CD4-positive, alpha-beta T cell treated with Interleukin-10 for 1 hour (primary cell): ENCODE measurements at places on chromosomes 6 and 20.

- DNase-seq: no peak
Measured at GRCh38 chr6:18513253-18513798, 126.2 kb downstream of the RNF144B start.

- no peak for DNase-seq
Measured at GRCh38 chr6:36373368-36374019, 14.0 kb downstream of the ETV7 start.

DNA sequence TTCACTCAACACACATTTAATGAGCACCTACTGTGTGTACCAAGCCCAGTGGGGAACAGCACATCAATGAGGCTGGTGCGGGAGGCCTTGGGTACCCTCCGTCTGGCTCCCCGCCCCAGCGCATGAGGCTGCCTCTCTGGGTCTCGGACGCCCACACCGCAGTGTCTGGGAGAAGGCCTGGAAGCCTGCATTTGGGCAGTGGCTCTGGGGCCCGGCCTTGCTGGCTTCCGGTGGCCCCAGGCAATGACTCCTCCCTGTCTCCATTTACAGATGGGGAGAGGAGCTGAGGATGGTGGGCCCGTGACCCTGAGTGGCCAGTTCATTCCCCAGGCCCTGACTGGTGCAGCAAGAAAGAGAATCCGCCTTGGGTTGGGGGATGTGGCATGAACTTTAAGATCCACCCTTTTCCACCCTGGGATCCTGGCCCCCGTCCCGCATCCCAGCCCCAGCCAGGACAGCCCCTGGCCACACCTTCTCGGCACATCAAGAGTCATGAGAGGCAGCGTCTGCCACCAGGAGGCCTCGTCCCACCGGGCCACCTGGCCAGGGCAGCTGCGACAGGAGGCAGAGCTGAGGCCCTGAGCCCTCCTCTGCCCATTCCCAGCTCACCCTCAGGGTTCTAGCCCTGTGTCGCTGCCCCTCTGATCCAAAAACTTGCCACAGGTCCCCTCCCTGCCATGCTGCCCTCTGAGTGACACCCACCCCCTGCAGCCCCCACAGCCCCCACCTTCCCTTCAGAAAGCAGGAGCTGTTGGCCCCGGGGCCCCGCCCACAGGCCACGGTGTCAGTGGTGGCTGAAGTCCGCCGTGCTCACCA lies 17.5 kb upstream of the MRGBP start:
- DNase-seq: no peak

DNA sequence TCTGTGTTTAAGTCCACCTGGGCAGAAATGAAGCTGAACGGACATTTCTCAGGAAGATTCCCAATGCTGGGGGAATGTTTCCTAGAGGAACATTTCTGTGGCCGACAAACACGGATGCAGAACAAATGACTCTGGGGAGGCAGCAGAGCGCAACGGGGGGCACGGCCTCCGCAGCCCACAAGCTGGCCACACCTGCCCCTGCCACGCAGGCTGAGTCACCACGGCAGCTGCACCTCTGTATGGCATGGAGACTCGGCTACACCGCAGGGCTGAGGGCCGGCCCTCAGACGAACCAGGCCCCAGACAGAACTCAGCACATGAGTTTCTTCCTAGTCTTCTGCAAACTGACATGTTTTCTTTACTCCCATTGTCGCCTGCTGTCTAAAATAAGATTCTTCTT lies 10.0 kb upstream of the PRR18 start:
- no peak for DNase-seq

DNA sequence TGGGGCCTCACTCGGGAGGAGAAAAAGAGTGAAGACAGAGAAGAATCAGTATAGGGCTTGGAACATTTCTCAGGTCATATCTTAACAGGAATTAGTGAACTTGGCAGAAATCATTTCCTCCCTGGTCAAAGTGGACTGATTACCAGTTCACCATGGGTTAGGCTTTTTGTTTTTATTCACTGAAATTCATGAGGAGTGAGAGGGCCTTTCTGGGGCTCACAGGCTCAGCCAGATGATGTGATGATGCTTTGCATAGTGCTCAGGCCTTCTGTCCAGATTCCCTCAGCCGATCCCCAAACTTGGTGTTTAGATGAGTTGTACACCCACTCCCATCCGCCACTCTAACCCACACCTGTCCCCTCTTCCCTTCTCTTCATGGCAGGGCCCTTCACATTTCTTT lies 32.5 kb downstream of the SRSF3 start:
- no peak for DNase-seq

DNA sequence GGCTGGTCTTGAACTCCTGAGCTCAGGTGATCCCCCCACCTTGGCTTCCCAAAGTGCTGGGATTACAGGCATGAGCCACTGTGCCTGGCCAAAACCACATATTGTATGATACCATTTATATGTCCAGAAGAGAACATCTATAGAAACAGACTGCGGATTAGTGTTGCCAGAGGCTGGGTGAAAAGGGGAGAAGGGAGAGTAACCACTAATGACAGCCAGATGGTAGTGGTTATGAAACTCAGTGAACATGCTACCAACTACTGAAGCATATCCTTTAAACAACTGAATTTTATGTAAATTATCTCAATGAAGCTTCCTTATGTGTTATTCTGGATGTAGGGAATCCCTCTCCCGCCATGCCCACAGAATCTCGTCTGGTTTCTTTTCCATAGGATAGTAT lies 15.7 kb downstream of the SLC23A2 start:
- no peak for DNase-seq
